ENCODE measurements at places on chromosomes 12 and 14.

- DNase-seq: no peak
These were observed 47.4 kb downstream of the NAA25 start for GRCh38 chr12:112061137-112061536.

- peak; percentile 75 for DNase-seq
These were observed 55.8 kb upstream of the VRK1 start for GRCh38 chr14:96741151-96741977.

- peak; percentile 29 for DNase-seq
These were observed 101.9 kb upstream of the SFSWAP start for GRCh38 chr12:131608740-131609690.

GRCh38 chr12:510071-510825 lies 50.5 kb downstream of the B4GALNT3 start:
- DNase-seq: peak; percentile 59

DNA sequence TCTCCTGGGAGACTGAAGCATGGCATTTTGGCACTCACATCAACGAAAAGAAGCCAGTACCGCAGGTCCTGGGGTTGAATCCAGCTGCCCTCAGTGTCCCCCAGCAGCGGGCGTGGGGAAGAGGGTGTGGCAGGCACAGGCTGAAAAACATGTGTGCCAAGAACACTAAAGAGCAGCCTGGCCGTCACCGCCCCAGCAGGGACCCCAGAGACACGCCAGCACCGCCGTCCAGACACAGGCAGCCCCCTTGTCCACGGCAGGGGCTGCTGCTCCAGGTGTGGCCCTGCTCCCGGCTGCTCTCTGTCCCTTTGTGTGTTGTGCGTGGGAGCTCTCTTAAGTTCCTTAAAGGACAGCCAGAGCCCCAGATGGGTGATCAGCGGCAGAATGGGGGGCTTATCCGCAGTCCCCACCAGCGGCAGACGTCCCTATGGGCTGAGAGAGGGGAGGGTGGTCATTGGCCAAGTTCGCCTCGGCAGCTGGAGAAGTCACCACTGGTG lies 556 bp downstream of the PHETA1 start:
- no peak for DNase-seq

DNA sequence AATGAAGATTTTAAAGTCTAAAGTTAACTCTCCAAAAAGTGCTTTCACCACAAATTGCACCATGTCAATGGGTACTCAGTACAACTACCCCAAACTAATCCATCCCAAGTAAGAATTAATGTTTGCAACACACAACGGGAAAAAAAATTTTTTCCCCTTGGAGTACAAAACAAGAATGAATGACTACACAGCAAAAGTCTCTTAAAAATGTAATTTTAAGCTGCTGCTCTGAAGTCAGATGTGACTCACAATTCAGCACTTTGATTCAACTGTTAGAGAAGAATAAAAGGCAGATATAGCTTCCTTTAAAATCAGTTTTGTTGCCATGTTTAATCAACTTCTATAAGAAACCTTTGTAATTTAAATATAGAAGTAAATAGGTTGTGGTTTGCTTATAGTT lies 42.5 kb upstream of the VPS33A start:
- no peak for DNase-seq

GRCh38 chr12:123433615-123434014 lies 2.9 kb downstream of the RILPL2 start:
- DNase-seq: no peak

DNA sequence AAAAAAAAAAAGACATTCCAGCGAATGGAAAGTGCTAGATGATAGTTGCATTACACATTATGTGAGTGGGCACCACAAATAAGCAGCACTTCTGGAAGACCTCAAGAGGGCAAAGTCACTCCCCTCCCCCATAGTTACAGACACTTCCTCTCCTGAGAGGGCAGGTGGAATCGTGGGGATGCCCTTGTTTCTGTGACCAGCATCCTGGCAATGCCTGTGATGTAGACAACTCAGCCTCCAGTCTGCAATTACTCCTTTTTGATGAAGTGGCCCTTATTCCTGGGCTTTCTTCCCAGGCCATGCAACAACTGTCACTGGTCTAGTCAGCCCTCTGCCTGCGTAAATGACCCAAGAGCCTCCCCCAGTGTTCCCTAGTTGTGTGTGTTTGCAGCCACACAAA lies 104.8 kb downstream of the VRK1 start:
- no peak for DNase-seq

DNA sequence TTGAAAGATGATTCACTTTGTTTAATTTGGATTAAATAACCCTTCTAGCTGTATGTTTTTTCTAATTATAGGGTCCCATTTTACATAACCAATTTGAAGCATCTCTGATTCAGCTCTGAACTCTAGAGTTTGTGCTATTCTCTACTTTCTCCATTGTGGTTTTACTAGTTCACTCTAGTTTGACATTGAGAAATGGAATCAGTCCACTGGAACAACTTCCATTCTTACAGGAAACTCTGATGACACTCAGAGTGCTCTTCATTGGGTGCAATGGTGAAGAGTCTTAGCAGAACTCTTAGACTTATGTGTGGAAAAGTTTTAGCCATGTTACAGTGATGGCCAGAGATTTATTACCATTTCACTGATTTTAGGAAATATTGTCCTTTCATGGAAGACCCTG lies 140.7 kb downstream of the DYRK2 start:
- no peak for DNase-seq

- DNase-seq: no peak
These were observed 21.2 kb downstream of the ASB2 start for GRCh38 chr14:93954900-93955849.

- no peak for DNase-seq
These were observed 59.2 kb downstream of the CCNK start for GRCh38 chr14:99540196-99541032.

DNA sequence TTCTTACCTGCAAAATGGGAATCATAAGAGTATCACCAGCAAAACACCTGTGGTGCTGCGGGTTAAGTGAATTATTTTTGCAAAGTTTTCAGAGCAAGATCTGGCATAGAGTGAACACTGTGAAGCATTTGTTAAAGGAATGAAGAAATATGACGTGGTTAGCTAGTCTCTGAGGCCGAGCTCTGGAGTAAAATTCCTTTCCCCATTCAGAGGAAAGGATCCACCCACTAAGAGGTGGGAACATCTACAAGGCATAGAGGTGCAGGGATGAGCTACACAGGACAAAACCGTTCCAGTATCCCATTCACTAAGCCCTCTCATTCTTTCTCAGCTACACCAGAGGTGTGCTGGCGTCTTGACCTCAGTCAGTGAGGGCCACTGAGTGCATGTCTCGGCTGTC lies 48.5 kb downstream of the JAG2 start:
- no peak for DNase-seq

- no peak for DNase-seq
These were observed 170.4 kb downstream of the DAD1 start for GRCh38 chr14:22418631-22419030.

- DNase-seq: no peak
These were observed 193.1 kb upstream of the FSCB start for GRCh38 chr14:44700184-44700583.

GRCh38 chr12:81086342-81086741 lies 8.5 kb downstream of the ACSS3 start:
- DNase-seq: peak; percentile 43

DNA sequence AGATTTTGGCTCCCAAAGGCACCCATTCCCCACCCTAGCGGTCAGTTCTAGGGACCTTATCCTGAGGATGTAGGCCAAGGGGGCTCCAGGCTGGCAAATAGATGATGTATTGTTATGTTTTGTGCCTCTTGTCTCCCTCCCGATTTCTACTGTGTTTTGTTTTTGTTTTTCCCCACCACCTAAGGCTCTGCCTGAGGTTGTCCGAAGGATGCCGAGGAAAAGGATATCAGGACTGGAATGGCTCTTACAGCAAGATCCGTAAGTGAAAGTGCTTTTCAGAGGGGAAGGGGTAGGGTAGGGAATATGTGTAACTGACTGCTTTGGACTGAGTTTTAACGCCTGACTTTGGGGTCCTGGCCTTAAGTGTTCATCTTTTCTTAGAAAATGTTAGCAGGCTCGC lies 6.6 kb downstream of the FOXG1 start:
- peak; percentile 45 for DNase-seq

DNA sequence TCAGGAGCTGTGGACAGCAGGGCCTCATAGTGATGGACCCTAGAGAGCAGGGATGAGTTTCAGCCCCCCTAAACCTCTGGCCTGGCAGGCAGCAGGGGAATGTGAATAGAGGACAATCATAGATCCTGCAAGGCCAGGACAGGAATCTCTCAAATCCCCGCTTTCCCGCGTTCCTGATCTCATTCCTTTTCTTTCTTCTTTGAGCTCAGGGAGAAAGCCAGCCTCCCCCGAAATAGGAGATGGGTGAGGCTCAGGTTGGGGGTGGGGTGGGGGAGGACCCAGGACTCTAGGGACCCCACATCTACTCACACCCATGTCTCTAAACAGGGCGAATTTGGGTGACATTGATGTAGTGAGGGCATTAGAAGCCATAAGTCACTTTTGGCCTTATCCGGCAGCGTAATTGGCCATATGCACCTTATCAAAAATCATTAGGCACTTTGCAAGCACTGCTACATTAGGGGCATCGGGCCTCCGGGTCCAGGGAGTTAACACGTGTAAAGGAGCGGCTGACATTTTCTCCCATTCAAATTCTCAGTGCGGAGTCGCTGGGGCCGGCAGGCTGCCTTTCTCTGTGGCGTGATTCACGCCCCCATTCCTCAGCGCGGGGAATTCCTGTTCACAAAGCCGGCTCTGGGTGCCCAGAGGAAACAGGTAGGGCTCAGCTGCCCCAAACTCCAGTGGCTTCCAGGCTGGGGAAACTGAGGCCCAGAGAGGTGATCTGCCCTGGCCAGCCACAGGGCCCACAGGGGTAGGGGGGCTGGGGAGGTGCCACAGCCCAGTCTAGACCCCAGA lies 1.5 kb downstream of the LHX5 start:
- no peak for DNase-seq

- DNase-seq: no peak
These were observed 37.2 kb downstream of the CRADD start for GRCh38 chr12:93714382-93714781.

- no peak for DNase-seq
These were observed 37.5 kb downstream of the GPR68 start for GRCh38 chr14:91207008-91207407.

GRCh38 chr12:124573839-124574786 lies 6.7 kb upstream of the NCOR2 start:
- DNase-seq: no peak

Data from NCI-H345 (cell line).